ENCODE measurements at places on chromosomes 1 and 21.

- DNase-seq: no peak
These were observed 36.0 kb downstream of the ZNF281 start for GRCh38 chr1:200373811-200374231.

DNA sequence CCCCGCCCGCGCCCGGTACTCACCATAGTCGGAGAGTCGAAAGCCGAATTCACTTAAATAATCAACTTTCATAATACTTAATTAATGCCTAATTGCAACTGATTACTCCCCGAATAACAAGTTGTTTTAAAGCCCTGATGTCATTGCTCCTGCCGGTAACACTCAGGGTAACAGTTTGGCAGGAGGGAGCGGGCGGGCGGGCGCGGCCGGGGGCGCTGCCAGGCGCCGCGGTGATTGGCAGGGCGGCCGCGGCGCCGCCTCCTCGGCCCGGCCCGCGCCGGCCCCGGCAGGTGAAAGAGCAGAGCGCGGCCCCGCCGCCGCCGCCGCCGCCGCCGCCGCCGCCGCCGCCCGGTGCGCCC is 102.2 kb downstream of the CASZ1 start:
- peak; percentile 69 for DNase-seq

DNA sequence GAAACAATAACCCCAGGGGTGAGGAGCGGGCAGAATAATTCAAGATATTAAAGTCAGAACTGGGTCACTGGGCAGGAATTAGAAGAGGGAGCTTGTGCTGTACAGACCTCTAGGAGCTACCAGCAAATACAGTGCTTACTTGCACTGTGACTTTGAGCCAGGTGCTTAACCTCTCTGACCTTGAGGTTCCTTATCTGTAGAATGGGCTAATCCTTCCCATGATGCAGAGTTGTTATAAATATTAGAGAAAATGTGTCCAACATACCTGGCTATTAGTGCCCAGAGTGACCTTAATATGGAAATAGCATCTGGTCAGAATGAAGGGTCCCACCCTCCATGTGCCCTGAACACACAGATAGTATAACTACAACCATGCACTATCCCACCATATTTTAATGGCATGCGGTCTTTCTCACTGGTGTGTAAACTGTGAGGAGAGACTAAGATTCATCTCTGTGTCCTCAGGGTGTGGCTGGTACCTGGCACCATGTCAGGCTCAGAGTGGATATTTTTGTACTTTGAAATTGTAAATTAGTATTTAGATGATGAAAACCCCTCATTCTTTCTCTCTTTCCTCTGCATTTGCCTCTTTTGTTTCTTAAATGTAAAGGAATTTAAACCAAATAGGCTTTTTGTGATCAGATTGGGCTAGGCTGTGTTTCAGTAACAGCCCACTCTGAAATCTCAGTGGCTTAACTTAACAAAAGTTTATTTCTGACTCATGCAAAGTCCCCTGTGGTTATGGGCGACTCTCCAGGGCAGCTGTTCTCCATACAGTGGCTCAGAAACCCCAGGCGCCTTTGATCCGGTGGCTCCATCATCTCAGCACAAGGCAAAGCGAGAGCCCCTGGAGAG is 60.0 kb upstream of the ROR1 start:
- no peak for DNase-seq

DNA sequence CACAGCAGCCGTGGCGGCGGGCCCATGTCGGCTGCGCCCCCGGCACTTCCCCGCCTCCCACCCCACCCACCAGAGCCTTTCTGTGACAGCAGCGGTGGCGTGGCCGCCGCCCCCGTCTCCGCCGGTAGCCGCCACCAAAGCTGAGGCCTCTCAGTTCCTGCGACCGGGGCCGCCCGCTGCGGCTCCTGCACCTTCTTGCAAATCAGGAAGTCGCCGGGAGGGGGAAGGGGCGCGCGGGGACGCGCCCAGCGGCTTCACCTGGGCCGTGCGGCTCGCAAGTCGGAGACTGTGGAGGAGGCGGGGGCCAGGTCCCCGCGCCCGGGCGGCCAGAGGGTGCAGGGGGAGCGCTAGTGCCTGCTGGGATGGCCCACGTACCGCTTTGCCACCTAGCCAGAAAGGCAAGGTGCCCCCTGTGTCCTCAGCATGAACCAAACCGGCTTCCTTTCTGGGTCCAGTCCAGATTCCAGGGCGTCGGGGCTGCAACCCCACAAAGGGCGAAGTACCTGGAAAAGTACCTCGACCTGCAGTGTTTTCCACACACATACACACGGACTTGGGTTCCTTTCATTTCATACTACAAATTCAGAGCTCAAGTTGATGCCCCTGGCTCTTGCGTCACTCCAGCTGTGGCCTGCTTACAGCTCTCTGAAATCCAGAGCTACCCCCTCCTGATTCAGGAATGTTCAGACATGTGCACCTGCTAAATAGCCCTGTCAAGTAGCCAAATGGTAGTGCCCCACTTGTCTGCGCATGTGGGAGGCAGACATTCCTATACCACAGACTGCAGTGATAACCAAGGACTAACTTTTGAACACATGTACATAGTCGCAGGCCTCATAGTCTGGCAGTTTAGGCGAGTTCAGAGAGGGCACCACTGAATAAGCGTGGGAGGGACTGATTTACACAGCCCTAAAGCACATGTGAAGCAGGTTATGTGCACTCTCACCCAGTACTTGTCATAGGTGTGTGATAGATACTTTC is at the start of gene DENND1B:
DENND1B (minus strand) TSS at position 199 of the 981 bp plus-strand sequence. CDS start 325 bp downstream, outside the sequence.
- peak; percentile 81 for DNase-seq

- DNase-seq: no peak
These were observed 20.4 kb upstream of the C1orf105 start for GRCh38 chr1:172399756-172400721.

DNA sequence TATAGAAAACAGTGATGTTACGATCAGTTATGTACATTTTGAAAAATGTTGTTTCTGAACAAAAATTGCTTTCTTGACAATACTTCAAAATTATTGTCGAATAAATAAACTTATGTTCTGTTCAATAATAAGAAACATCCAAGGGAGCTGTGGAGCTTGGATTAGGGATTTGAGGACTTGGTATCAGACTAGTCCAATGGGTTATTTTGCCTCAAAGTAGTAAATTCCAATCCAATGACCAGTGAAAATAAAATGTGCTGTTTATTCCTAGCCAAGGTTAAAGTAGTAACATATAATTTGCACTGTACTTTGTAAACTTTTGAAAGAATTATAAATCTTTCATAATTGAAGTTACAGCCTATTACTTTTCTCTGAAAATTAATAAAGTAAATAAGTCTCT is 79.1 kb upstream of the IVNS1ABP start:
- DNase-seq: no peak

GRCh38 chr1:111441573-111442192 is 7.4 kb downstream of the WDR77 start:
- no peak for DNase-seq

- DNase-seq: no peak
These were observed 210.6 kb upstream of the ADGRL2 start for GRCh38 chr1:81590171-81590570.

GRCh38 chr1:26874896-26875295 is 11.9 kb downstream of the SFN start:
- DNase-seq: no peak

- DNase-seq: no peak
These were observed 46.9 kb upstream of the TMEM51 start for GRCh38 chr1:15106608-15107007.

GRCh38 chr1:99748419-99748818 is 18.0 kb downstream of the FRRS1 start:
- no peak for DNase-seq

DNA sequence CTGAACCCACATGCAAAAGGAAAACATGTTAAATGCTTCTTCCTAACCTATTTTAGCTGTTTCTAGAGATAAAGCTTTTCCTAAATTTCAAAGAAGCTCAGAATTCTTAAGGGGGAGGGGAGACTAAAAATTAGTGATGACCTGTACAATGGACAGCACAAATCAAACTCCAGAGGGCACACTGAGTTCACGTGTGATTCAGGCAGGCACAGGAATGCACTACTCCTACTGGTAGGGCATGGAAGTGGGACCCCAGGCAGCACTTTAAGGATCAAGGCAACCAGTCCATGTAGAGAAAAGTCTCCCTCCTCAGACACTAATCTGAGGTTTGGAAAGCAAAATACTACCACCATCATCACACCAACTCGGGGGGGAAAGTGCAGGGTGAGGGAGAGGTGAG is 31.3 kb upstream of the CLCA4 start:
- no peak for DNase-seq

- peak; percentile 43 for DNase-seq
These were observed 26.9 kb upstream of the ESRRG start for GRCh38 chr1:216750031-216750627.

DNA sequence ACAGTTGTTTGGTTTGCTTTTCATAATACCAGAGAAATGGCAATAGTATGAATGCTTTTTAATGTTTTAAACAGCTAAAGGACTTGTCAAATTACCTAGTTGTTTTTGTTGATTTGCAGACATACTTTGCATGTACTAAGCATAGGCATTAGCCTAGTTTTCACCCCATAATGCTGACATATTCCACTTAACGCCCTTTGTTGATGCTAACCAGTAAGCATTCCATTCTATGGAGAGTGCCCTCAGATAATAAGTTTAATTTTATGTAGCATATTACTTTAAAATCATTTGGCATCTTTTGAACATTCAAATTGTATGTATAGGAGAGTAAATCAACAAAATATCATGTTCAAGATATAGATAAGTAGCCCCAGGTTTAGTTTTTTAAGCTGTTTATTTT is 32.5 kb downstream of the RGS21 start:
- DNase-seq: no peak

DNA sequence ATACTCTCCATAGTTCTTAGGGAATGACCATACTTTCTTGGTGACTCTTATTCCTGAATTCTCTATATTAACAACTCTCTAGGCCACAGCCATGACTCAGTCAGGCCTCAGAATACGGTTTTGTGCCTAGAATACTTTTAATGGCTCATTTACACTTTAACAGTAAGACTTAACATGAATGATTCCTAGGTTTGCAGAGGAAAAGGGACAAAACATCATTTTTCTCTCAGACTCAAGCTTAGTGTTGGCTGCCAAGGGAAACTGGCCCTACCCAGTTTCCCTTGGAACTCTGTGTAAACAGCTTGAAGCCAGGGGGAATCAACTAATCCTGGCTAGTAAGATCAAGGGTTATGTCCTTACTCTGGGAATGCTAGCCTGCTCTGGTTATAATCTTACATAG is 164.9 kb upstream of the PKN2 start:
- no peak for DNase-seq
